ENCODE measurements at places on chromosomes 6 and 20.

GRCh38 chr6:33746651-33747100, at the start of gene IP6K3:
Gene IP6K3 (minus strand): TSS chr6:33746905. CDS start chr6:33735476, 11,429 bp downstream.
- no peaks in the 10 kb centered on the region for H3K36me3 ChIP-seq
- no peak within 1 kb of the TSS for H3K27ac ChIP-seq
- peaks cover 5% of the 10 kb centered on the region for H3K27me3 ChIP-seq
- H3K4me3 ChIP-seq, result no peak within 1 kb of the TSS

GRCh38 chr6:40376113-40376650, 211.0 kb downstream of the LRFN2 start:
- H3K27me3 ChIP-seq, result no peaks in the 10 kb centered on the region
- no peak overlapping the region for H3K4me3 ChIP-seq
- peaks cover 21% of the 10 kb centered on the region for H3K4me1 ChIP-seq
- no peak overlapping the region for H3K27ac ChIP-seq
- peaks cover 12% of the 10 kb centered on the region for H3K36me3 ChIP-seq

GRCh38 chr20:25279403-25279802, 31.5 kb downstream of the PYGB start:
- no peak for DNase-seq
- no peaks in the 10 kb centered on the region for H3K27me3 ChIP-seq
- no peak overlapping the region for H3K27ac ChIP-seq
- no peak overlapping the region for H3K4me3 ChIP-seq
- H3K36me3 ChIP-seq, result peaks cover 10% of the 10 kb centered on the region

- no peaks in the 10 kb centered on the region for H3K27me3 ChIP-seq
- no peak overlapping the region for H3K4me3 ChIP-seq
- no peak overlapping the region for H3K27ac ChIP-seq
- H3K4me1 ChIP-seq, result no peaks in the 10 kb centered on the region
- no peaks in the 10 kb centered on the region for H3K36me3 ChIP-seq
These were observed 31.3 kb downstream of the C20orf203 start for GRCh38 chr20:32642257-32643046.

DNA sequence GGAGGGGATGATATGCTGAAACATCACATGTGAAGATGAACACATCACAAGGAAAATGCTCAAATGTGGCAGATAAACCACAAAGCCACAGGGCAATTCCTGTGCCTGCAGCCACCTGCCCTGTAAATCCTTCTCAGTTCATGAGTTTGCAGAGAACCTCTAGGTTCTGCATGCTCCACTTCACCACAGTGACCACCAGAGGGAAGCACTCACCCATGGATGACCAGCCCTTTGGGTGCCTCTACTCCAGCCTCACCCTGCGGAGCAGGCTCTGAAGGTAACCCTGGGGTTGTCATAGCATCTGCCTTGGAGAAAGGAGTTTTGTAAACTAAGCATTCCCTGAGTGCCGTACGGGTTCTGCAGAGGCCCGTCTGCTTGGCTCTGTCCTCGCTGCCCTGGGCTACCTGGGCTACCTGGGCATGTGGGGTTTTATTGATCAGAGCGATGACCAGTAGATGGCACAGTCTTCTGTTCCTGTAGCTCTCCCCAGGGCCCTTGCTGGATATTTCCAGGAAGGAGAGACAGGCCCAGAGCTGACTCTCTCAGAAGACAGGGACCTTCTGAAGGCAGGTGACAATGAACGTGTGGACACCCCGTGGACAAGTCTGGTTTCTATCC, 31.7 kb upstream of the CST1 start:
- H3K27ac ChIP-seq, result no peak overlapping the region
- no peaks in the 10 kb centered on the region for H3K27me3 ChIP-seq
- DNase-seq, result no peak
- no peaks in the 10 kb centered on the region for H3K36me3 ChIP-seq
- no peaks in the 10 kb centered on the region for H3K4me1 ChIP-seq

DNA sequence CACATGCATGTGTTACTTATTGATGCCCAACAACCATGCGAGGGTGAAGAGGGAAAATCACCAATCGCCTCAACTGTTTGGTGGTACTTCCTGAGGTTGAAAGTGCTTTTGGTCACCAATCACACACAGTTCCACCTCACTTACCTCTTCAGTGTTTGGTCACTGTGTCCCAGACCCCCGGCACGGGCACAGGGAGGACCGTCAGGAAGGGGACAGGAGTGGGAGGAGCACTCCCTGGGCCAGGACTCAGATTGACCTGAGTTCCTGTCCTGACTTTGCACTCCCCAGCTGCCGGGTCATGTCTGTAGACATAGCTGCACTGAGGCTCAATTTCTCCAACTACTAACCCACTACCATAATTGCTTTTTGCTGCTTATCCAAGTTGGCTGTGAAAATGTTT, 74.2 kb upstream of the PBOV1 start:
- H3K4me3 ChIP-seq, result no peak overlapping the region
- no peaks in the 10 kb centered on the region for H3K4me1 ChIP-seq
- no peaks in the 10 kb centered on the region for H3K27me3 ChIP-seq
- no peaks in the 10 kb centered on the region for H3K36me3 ChIP-seq

DNA sequence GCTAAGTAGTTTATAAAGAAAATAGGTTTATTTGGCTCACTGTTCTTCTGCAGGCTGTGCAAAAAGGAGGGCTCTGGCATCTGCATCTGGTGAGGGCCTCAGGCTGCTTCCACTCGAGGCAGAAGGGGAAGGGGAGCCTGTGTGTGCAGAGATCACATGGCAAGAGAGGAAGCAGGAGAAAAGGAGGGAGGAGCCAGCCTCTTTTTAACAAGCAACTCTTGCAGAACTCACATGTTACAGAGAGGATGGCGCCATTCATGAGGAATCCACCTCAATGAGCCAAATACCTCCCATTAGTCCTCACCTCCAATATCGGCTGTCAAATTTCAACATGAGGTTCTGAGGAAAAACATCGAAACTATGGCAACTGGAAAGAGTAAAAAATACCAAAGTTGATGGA, 666.6 kb upstream of the SLC35B3 start:
- no peak overlapping the region for H3K4me3 ChIP-seq
- DNase-seq, result no peak
- no peak overlapping the region for H3K27ac ChIP-seq
- H3K36me3 ChIP-seq, result no peaks in the 10 kb centered on the region
- no peaks in the 10 kb centered on the region for H3K4me1 ChIP-seq

DNA sequence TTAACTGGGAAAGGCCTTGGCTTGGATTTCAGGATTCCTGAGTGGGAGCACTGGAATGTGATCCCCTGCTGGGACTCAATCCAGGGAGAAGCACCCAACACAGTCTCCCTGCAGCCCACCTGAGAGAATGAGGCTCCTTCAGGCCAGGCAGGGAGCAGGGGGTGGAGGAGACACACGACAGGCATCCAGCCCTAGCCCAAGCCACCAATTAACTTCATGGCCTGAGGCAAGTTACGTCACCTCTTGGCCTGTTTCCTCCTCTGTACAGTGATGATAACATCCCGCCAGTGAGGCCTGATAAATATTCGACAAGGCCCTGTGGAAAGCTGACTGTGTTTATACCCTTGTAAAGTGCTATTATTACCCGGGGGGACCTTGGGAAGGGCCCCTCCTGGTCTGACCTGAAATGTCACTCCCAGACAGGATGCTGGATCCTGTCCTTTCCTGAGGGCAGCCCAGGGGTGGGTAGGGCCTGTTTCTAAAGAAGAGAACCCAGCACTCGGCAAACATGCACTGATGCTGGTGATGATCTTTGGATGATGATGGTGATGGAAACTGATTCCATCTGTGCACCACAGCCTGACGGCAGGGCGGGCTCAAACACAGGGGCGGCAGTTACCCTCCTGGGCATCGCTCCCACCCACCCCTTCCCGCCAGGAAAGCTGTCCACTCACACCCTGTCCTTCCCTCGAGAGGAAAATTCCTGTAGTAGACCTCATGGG, 12.4 kb downstream of the FRS3 start:
- H3K27me3 ChIP-seq, result no peaks in the 10 kb centered on the region
- H3K36me3 ChIP-seq, result peaks cover 4% of the 10 kb centered on the region

- H3K4me1 ChIP-seq, result no peaks in the 10 kb centered on the region
- no peak for DNase-seq
- no peaks in the 10 kb centered on the region for H3K36me3 ChIP-seq
- no peak overlapping the region for H3K4me3 ChIP-seq
These were observed 2.9 kb upstream of the HLA-DOB start for GRCh38 chr6:32819729-32820128.

DNA sequence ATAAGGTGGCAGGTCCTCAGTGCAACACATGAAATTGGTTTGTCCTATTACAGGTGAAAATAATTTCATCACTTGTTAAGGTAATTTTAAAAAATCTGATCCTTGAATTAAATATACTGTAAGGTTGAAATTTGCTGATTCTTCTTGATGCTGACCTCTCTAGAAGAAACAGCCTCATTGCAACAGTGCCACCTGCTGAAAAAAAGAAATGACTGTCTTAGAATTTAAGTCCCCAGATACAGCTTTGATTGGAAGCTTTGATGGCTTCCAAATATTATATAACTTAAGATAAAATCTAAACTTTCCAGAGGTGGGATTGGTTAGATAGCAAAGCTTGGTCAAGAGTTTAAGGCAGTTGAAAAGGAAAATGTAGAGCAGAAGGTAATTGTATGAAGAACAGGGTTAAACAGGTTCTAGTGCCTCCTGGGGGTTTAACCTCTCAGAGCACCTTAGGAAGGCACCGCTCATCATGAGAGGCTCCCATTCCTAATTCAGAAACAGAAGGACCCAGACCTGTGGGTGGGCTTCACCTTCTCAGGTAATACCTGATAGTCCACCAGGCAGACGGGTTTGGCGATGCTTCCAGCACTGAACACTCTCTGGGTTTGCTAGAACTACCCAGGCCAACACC, 401.0 kb downstream of the PAX1 start:
- no peaks in the 10 kb centered on the region for H3K27me3 ChIP-seq
- H3K27ac ChIP-seq, result no peak overlapping the region
- no peaks in the 10 kb centered on the region for H3K36me3 ChIP-seq
- no peaks in the 10 kb centered on the region for H3K4me1 ChIP-seq
- no peak overlapping the region for H3K4me3 ChIP-seq

GRCh38 chr6:105553171-105553570, 150.3 kb upstream of the PREP start:
- no peak overlapping the region for H3K4me3 ChIP-seq
- no peak for DNase-seq
- H3K36me3 ChIP-seq, result peaks cover 11% of the 10 kb centered on the region
- no peak overlapping the region for H3K27ac ChIP-seq
- peaks cover 22% of the 10 kb centered on the region for H3K27me3 ChIP-seq
- peaks cover 4% of the 10 kb centered on the region for H3K4me1 ChIP-seq

All from T-helper 2 cell treated with Interferon-gamma antibody and Interleukin-4, amounts not matched to agents 5 μg/mL and 100 μg/mL, for 36 hours (primary cell).